ENCODE measurements at places on chromosomes 16 and 17. TPM values are rescaled to one million over a fixed set of nuclear protein-coding genes. Genes with fewer than 3 reads are reported as not detected.

Gene KRTAP1-5
- total RNA-seq: not detected

Gene RAB37
- total RNA-seq: 1.2 TPM

Gene NGFR
- total RNA-seq: 20.6 TPM

Gene XYLT2
- total RNA-seq: 30.7 TPM

Gene NLE1
- total RNA-seq: 12.3 TPM

Gene KRT9
- total RNA-seq: not detected

Gene APRT
- 85.5 TPM for total RNA-seq

Gene CDYL2
- total RNA-seq: 0.78 TPM

Gene CFAP52
- 4.2 TPM for total RNA-seq

Gene KCNJ18
- not detected for total RNA-seq

Gene CDR2L
- total RNA-seq: 11.8 TPM

Gene HSPB9
- not detected for total RNA-seq

DNA sequence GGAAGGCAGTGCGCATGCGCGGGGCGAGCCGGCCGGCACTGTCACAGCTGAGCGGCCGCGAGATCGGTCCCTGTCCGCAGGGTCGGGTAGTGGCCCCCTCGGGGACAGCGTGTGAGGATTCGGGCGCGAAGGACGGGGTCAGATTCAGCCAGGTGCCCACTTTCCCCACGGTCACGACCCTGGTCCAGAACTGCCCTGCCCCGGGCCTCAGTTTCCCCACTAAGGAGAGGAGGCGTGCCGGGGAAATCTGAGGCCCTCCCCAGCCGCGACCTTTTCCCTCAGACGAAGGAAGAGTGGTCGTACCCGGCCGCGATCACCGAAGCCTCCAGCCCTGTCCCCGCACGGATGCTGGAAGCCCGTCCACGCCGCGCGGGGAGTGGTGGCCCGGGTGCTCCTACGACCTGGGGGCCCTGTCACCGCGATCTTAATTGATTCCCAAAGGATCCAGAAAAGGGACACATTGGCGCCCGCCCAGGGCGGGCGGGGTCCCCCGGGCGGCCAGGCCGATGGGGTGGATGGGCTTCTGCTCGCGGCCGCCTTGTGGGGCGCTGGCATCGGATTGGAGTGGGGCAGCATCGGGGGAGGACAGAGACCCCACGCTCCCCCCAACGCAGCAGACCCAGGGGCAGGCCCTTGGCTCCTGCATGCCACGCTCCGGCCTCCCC, 57.7 kb downstream of the SRL start:
- ATAC-seq: peak; percentile 2

GRCh38 chr17:8110456-8110804, 7.9 kb downstream of the ALOXE3 start:
- ATAC-seq: no peak

- ATAC-seq: no peak
Measured at GRCh38 chr17:48809182-48809581, 7.8 kb downstream of the TTLL6 start.

DNA sequence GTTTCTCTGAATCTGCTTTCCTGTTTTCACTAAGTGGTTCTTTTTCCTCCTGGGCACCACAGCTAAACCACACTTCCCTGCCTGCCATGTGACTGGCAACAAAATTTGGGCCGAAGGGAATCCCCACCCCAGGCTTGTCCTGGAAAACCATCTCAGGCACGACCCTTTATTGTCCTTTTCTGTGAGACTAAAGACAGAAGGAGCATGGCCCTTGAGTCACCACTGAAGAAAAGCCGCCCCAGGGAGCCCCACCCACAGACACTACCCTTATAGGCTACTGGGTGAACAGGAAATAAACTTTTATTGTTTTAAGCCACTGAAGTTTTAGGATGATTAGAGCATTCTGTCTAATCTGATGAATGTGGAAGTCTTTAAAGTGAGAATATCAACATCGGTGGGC, 88.6 kb upstream of the BRD7 start:
- no peak for ATAC-seq

DNA sequence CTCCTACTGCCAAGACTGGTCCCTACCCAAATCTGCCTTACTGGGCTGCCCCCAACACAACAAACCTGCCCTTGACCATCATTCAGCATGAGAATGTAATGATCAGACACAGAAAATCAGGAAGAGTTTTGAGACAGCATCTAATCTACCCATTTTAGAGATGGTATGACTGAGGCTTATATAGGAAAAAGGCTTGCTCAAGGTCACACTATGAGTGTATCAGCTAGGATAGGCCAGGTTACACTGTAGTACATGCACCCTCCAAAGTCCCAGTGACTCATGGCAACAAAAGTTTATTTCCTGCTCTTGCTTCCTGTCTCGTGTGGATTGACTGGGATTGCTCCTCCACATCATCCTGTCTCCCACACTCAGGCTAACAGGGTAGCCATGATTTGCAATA, 27.9 kb downstream of the NLRC5 start:
- no peak for ATAC-seq

GRCh38 chr16:65271996-65272395, 150.1 kb upstream of the CDH11 start:
- no peak for ATAC-seq

- ATAC-seq: peak; percentile 26
Measured at GRCh38 chr16:2507052-2507659, 6.6 kb upstream of the ATP6V0C start.

- ATAC-seq: no peak
Measured at GRCh38 chr16:54926166-54926838, 4.4 kb upstream of the IRX5 start.

DNA sequence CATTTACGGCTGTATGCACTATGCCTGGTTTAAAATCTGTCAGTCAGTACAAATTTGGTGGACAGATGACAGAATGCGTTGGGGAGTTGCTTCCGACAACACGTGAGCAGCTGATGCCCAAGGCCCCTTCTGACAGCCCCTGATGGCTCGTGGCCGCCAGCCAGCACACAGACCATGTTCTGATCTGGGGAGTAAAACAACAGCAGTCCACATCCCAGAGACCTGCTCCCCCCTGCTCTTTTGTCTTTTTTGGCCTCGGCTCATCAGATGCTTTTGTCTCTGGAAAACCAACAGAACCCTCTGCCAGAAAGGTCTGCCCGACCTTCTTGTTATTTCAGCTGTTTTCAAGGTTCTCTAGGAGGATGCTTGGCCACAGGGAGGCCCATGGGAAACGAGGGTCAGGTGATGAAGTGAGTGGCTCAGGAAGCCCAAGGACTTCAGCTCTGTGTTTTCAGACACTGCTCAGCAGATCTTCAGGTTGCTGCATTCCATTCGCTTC, 10.8 kb downstream of the ARSG start:
- no peak for ATAC-seq

- no peak for ATAC-seq
Measured at GRCh38 chr16:14296663-14297062, 225.5 kb downstream of the MRTFB start.

- ATAC-seq: peak; percentile 83
Measured at GRCh38 chr17:64326420-64327054, 63.5 kb upstream of the TEX2 start.

DNA sequence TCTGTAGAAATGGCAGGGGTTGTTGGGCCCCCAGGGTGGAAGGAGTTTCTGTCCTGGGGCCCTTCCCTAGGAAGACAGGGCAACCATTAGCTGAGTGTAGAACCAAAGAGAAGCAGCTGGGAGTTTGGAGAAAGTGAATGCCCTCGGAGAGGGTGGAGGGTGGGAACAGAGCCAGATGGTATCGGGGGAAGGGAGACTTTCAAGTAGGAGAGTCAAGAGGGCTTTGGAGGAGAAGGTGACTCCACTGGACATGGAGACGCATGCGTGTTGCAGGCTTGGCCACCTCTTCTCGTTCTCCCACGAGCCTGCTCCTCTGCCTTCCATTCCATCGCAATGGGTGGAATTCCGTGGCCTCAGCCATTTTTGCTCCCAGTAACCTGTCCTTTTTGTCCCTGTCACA, 19.4 kb downstream of the SLC47A1 start:
- ATAC-seq: no peak
